H1 (cell line): ENCODE measurements at places on chromosomes 6 and 20. TPM values are rescaled to one million over a fixed set of nuclear protein-coding genes. Genes with fewer than 3 reads are reported as not detected.

DNA sequence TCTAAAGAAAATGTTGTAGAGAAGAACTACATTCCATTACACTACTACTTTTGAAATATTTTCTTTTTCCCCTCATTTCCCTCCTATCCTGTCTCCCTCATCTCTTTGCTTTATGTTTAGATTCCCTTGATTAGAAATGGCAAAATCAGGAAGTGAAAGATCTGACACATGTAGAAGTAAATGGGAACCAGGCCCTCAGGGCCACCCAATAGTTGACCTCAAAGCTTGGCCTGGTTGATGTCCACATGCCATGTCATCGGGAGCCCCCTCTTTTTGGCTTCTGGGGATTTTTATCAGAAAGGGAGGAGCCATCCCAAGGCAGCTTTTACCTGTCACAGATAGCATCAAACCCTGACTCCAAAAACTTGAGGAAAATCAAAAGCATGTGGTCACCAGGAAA lies 168.3 kb upstream of the ECI2 start:
- no peak for DNase-seq

ARMC2 gene
- 4.3 and 4.4 TPM in 2 replicates for total RNA-seq

- DNase-seq, result no peak
These were observed 20.5 kb downstream of the CLVS2 start for GRCh38 chr6:123016431-123017103.

DNA sequence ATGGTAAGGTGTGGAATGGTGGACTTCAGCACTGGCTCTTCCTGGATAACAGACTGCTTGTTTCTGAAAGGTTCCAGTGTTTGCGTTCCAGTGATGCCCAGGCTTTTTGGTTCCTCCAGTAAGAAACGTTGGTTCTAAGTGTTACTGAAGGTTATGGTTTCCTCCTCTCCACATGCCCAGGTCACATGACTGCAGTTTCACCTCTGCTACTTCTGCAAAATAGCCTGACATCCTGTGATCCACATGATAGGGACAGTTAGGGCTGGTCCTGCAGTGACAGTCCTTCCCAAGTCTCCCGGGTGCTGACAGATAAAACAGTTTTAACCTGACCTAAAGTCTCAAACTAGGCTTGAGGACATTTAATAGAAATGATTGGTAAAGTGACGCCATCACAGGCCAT lies 132.2 kb upstream of the CST7 start:
- no peak for DNase-seq

PTK6 gene
- total RNA-seq, result 0.17 and 0.19 TPM in 2 replicates

- no peak for DNase-seq
These were observed 214.2 kb downstream of the COL19A1 start for GRCh38 chr6:70080443-70081070.

GRCh38 chr6:21767891-21768648 lies 174.5 kb downstream of the SOX4 start:
- DNase-seq, result no peak

DNA sequence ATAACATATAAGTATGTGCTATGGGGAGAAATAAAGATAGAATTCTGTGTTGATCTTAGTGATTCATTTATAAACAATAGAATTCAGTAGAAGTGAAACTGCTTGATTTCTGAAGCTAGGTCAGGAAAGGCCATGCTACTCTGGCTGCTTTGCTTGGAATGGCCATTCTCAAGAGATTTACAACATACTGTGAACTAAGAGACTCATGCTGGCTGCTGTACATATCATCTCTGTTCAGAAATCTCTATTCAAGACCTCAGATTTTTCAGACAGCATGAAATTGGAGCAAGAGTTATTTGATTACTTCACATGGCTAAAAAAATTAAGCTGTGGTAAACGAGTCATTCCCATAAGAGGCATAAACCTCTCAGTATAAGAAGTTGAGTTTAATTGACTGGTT lies 662.6 kb downstream of the BCKDHB start:
- no peak for DNase-seq

DDX43 gene
- total RNA-seq, result not detected in 2 replicates

GRCh38 chr20:4449957-4450715 lies 271.6 kb upstream of the PRND start:
- DNase-seq, result no peak

BLCAP gene
- total RNA-seq, result 51.1 and 60.3 TPM in 2 replicates

SAPCD1 gene
- 3.4 and 5.9 TPM in 2 replicates for total RNA-seq

- no peak for DNase-seq
These were observed 38.0 kb downstream of the SCGN start for GRCh38 chr6:25689966-25690365.

GRCh38 chr6:111162504-111162903 lies 75.2 kb downstream of the SLC16A10 start:
- DNase-seq, result no peak

MTFR2 gene
- total RNA-seq, result 8.2 and 8.5 TPM in 2 replicates

- DNase-seq, result no peak
These were observed 381.5 kb downstream of the CDH26 start for GRCh38 chr20:60339738-60340137.

ADAM33 gene
- 5.7 and 6.0 TPM in 2 replicates for total RNA-seq

- no peak for DNase-seq
These were observed 19.6 kb upstream of the CCR6 start for GRCh38 chr6:167103041-167103891.

DNA sequence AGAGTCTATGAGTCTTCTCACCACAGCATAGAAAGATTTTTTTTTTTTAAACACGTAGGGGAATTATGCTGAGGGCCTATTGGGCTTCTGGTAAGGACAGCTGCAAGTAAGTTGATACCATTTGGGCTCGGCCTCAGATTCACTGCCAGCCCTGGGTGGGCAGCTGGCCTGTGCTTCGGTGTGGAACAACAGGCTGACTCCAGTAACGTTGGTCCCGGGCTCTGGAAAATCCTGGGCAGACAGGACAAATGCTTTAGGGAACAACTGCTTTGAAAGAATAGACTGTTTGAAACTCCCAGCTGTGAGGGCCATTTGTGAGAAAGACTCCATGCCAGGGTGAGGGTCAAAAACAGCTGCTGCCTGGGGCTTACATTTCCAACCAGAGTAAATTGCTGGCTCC lies 366.5 kb downstream of the QKI start:
- no peak for DNase-seq

DNA sequence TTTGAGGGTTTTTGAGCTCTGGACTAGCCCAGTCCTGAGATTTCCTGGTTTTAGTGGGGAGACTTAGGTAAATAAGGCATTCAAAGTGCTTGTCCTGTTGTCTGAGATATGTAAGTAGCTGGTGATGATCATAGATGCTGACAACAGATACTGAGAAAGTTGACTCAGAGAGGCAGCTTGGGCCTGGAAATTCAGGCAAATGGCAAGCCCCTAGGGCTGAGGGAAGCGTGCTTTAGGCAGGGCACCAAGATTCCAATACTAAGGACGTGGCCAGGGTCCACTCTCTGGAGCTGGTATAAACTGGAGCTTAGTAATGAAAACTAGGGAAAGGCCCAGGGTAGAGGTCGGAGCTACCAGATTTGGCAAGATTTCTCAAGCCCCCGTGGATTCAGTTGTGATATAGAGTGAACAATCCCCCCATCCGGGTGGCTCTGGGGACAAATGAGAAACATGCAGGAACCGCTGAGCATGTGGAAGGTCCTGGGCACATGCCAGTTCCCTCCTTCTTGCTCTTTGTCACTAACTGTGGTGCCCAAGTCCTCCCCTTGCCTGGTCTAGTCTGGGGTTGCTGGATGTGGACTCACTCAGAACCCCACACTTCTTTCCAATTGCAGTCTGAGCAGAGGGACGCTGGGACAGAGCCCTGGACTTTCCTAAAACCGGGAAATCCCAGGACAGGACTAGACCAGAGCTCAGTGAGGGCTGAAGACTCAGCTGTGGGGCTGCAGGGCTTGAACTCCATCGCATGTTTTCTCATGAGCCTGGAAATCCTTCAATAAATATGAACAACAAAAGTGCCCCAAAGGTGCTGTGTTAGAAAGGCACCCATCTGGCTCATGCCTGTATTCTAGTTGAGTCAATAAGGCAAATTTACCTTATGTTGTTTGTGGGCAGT lies 10.3 kb downstream of the SLC22A3 start:
- no peak for DNase-seq

DNA sequence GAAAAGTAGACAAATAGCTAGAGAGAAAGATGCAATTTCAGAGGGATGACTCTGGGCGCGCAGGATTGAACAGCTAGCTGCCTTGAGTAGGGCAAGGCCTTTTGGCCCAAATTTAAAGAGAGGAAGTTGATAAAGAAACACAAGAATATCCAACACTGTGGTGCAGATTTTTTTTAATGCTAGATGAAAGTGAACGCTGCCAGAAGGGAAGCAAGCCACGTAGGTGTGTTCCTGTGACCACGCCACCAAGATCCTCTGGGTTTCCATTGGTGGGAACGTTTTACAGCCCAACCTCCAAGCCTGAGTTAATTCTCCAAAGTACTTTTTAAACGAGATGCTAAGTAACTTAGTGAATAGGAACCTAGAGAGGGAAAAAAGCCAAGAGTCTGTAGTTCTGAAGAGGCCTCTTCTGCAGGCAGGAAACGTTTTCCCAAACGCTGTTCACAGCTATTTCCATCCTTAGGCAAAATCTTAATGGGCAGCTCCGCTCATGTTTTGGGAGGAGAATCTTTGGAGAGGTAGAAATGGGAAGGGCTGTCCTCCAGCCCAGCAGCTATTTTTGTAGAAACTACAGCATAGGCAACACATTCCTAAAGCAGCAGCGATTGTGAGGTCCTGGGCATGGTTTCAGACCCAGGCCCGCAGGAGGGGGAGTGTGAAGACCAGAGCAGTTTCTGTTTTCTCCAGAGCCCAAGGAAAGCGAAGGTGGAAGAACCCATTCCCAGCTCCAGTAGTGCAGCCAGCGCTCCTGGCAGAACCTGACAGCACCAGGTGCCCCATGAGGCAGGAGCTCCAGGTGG lies 8.2 kb downstream of the LY86 start:
- DNase-seq, result no peak

- no peak for DNase-seq
These were observed 54.4 kb downstream of the SNRNP48 start for GRCh38 chr6:7644417-7644816.

WFDC10B gene
- total RNA-seq, result 0.54 TPM in 1 of 2 replicates, not detected in the other

- no peak for DNase-seq
These were observed 294.2 kb downstream of the FOXC1 start for GRCh38 chr6:1903780-1904465.

DNA sequence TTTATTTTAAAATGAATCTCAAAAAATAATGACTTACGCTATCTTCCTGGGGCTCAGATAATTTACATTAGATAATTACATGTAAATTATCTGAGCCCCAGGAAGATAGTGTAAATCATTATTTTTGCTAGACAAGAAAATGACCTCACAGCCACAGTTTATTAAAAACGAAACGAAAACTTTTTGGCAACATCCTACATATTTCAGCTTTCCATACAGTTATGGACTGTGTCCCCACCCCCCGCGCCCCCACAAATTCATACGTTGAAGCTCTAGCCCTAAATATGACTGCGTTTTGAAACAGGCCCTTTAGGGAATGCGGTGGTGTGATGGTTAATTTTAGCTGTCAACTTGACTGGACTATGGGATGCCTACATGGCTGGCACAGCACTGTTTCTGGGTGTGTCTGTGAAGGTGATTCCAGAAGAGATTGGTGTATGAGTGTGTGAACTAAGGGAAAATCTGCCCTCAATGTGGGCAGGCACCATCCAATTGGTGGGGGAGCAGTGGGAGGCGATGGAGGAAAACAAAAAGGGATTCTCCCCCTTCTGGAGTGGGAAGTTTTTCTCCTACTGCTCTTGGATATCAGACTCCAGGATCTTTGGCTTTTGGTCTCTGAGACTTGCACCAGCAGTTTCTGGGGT lies 52.6 kb downstream of the TRPC4AP start:
- DNase-seq, result no peak

DNA sequence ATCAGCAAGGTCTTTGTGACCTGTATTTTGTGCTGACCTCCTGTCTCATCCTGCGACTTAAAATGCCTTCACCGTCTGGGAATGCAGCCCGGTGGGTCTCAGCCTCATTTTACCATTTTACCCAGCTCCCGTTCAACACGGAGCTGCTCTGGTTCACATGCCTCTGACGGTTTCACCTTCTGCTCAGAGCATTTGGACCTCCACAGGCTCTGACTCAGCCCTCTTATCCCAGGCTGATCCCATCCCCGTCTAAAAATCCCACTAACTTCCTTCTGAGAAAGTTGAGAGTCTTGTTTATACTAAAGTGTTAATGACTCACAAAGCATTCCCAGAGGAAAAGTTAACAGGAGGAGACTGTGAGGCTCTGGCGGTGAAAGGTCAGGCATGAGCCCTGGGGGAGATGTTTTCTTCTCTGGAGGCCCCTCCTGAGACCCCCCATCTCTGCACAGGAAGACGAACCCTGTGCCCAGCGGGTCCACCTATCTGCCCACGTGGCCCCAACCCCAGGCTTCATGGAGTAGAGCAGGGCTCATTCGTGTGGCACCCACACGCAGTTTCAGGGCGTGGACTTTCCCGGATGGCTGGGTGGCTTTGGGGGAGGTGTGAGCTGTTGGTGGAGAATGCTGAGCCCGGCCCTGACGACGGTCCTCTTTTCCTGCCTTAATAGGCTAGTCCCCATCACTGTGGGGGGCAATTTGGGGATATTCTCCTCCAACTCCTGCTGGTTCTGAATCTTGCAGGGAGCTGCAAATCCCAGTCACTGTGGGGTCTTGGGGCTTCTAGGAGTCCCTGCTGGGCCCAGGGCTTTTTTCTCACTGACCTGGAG lies 3.3 kb upstream of the BIRC7 start:
- no peak for DNase-seq

GRCh38 chr20:61957961-61958715 lies 107.5 kb downstream of the TAF4 start:
- no peak for DNase-seq

DNA sequence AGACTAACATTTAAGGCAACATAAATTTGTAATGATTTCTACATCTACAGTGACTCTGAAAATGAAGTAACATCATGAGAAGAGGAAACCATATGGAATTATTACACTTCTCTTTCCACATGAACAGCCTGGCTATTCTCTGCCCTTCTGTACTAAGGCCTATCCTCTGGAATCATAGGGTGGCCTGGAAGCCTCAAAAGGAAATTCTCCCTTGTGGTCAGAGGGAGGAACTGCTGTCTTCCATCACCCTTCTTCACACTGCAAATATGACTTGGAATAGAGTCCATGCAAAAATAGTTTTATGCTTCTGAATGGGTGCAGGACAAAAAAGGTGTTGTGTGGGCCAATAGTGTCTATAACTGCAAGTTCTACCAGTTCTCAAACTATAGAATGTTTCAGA lies 44.6 kb upstream of the SH3BGRL2 start:
- DNase-seq, result no peak

TMEM170B gene
- total RNA-seq, result 3.9 and 4.3 TPM in 2 replicates

- DNase-seq, result no peak
These were observed 996 bp upstream of the NFKBIE start for GRCh38 chr6:44266347-44266746.

GRCh38 chr20:31665753-31666152 lies 28.0 kb downstream of the COX4I2 start:
- no peak for DNase-seq

DNA sequence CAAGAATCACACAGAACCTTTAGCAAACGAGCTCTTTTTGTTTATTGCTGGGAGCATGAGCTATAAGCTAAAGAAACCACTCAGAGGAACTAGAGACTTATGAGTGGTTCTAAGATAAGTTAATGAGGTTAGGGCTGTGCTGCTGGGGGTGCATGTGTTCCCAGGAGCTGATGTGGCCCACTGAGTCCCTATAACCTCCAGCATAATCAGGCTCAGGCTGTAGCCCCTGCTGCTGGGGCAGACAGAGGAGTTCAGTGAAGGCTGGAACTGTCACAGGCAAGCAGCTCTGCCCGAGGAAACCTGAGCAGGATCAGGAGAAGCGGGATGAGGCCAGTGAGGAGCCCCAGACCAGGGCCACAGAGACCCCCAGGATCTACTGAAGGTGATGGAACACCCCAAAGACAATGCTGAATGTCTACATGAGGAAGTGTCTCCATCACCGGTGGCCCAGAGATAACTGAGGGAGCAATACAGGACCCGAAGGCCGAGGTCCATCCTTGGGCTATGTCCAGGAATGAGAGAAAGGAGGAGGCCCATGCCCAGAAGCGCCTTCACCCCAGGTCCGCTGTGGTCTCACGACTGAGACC lies 17.3 kb downstream of the TUBB2B start:
- DNase-seq, result no peak
